ENCODE measurements at places on chromosomes 16 and 17. TPM values are rescaled to one million over a fixed set of nuclear protein-coding genes. Genes with fewer than 3 reads are reported as not detected.

GRCh38 chr16:12387311-12387710 is 410.8 kb downstream of the SNX29 start:
- no peak overlapping the region for H3K27ac ChIP-seq
- no peaks in the 10 kb centered on the region for H3K4me1 ChIP-seq
- no peaks in the 10 kb centered on the region for H3K27me3 ChIP-seq
- no peak for DNase-seq
- no peaks in the 10 kb centered on the region for H3K36me3 ChIP-seq

- no peaks in the 10 kb centered on the region for H3K4me1 ChIP-seq
- H3K4me3 ChIP-seq, result no peak overlapping the region
- no peak for DNase-seq
- no peak overlapping the region for H3K27ac ChIP-seq
- H3K36me3 ChIP-seq, result peaks cover 24% of the 10 kb centered on the region
Observed at GRCh38 chr17:4018446-4018845, 54.2 kb upstream of the ATP2A3 start.

DNA sequence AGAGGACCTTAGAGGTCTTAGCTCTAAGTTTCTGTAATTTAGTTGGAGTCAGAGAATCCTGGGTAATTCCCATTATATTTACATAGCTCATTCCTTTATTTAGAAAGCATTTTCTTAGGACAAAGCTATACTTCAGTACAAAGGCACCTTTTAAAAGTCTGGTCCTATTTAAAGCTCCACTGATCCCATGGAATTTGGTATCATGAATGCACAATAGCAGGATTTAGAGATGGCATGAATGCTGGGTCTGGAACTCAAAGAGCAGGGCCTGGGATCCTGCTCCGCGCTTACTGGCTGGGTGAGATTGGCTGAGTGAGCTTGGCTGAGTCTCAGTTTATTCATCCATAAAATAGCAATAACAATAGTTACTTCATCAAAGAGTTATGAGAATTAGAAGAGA is 4.8 kb downstream of the KRT23 start:
- H3K4me1 ChIP-seq, result peaks cover 14% of the 10 kb centered on the region
- H3K27me3 ChIP-seq, result no peaks in the 10 kb centered on the region
- no peak for DNase-seq
- H3K27ac ChIP-seq, result no peak overlapping the region

C16orf74 gene
- 35.3 TPM for polyA plus RNA-seq

All from keratinocyte (primary cell).